ENCODE measurements at places on chromosomes 5 and 9. TPM values are rescaled to one million over a fixed set of nuclear protein-coding genes. Genes with fewer than 3 reads are reported as not detected.

SPAG8 gene
- 6.8 TPM for polyA plus RNA-seq

GARIN3 gene
- polyA plus RNA-seq, result 0.70 TPM

TRIP13 gene
- polyA plus RNA-seq, result not detected

PCDHA9 gene
- 0.16 TPM for polyA plus RNA-seq

TLR4 gene
- 2.2 TPM for polyA plus RNA-seq

NEUROG1 gene
- polyA plus RNA-seq, result not detected

PHF24 gene
- polyA plus RNA-seq, result 10.5 TPM

LYRM7 gene
- 59.4 TPM for polyA plus RNA-seq

PCA3 gene
- 3.6 TPM for polyA plus RNA-seq

SLC23A1 gene
- not detected for polyA plus RNA-seq

BARHL1 gene
- not detected for polyA plus RNA-seq

GZMA gene
- not detected for polyA plus RNA-seq

CEL gene
- polyA plus RNA-seq, result 0.09 TPM

GHR gene
- 4.2 TPM for polyA plus RNA-seq

SLC4A9 gene
- 0.11 TPM for polyA plus RNA-seq

PAEP gene
- not detected for polyA plus RNA-seq

KLF4 gene
- polyA plus RNA-seq, result 2.0 TPM

SVEP1 gene
- polyA plus RNA-seq, result 0.28 TPM

SPINK5 gene
- 0.23 TPM for polyA plus RNA-seq

ANKRD34B gene
- polyA plus RNA-seq, result not detected

GFI1B gene
- not detected for polyA plus RNA-seq

STC2 gene
- 2.0 TPM for polyA plus RNA-seq

NPR2 gene
- polyA plus RNA-seq, result 13.5 TPM

OR13J1 gene
- not detected for polyA plus RNA-seq

DOK3 gene
- 0.44 TPM for polyA plus RNA-seq

PTGER4 gene
- polyA plus RNA-seq, result not detected

PCDHA10 gene
- 23.1 TPM for polyA plus RNA-seq

TSSK1B gene
- polyA plus RNA-seq, result not detected

AIF1L gene
- polyA plus RNA-seq, result 2.6 TPM

TLX3 gene
- not detected for polyA plus RNA-seq

OMD gene
- 3.0 TPM for polyA plus RNA-seq

REEP5 gene
- 16.7 TPM for polyA plus RNA-seq

SOWAHA gene
- polyA plus RNA-seq, result 6.2 TPM

NEURL1B gene
- not detected for polyA plus RNA-seq

GRM6 gene
- polyA plus RNA-seq, result 0.05 TPM

SOHLH1 gene
- 1.4 TPM for polyA plus RNA-seq

CCDC192 gene
- polyA plus RNA-seq, result not detected

SLC6A19 gene
- polyA plus RNA-seq, result not detected

LOX gene
- polyA plus RNA-seq, result 46.4 TPM

TAF9 gene
- 506 TPM for polyA plus RNA-seq

TIGD6 gene
- polyA plus RNA-seq, result 2.6 TPM

RAB3C gene
- polyA plus RNA-seq, result 166 TPM

TEK gene
- polyA plus RNA-seq, result not detected

FRRS1L gene
- polyA plus RNA-seq, result 37.6 TPM

DND1 gene
- polyA plus RNA-seq, result not detected

SLC6A18 gene
- not detected for polyA plus RNA-seq

KCTD16 gene
- polyA plus RNA-seq, result 11.7 TPM

PLCXD3 gene
- 9.7 TPM for polyA plus RNA-seq

PCDHAC2 gene
- polyA plus RNA-seq, result 22.6 TPM

SMIM3 gene
- polyA plus RNA-seq, result 1.7 TPM

FGF10 gene
- polyA plus RNA-seq, result not detected

ARL14EPL gene
- polyA plus RNA-seq, result not detected
